CD4-positive, alpha-beta T cell treated with Interleukin-6 at 100 ng/mL for 8 hours (primary cell): ENCODE measurements at places on chromosomes 12 and 14.

- no peak for DNase-seq
Observed at GRCh38 chr14:32507029-32507984, 178.2 kb downstream of the AKAP6 start.

GRCh38 chr14:28365510-28365909, 401.1 kb upstream of the FOXG1 start:
- DNase-seq, result no peak

GRCh38 chr12:129570796-129571400, 332.9 kb downstream of the TMEM132D start:
- DNase-seq, result no peak

GRCh38 chr14:74577247-74577947, 34.6 kb downstream of the LTBP2 start:
- no peak for DNase-seq
